Thoracic aorta endothelial cell (primary cell): ENCODE measurements at places on chromosomes 11 and 22. TPM values are rescaled to one million over a fixed set of nuclear protein-coding genes. Genes with fewer than 3 reads are reported as not detected.

The STK33 gene
- total RNA-seq: 0.53 and 1.1 TPM in 2 replicates

The CD82 gene
- total RNA-seq: 12.2 and 12.4 TPM in 2 replicates

The CHRDL2 gene
- total RNA-seq: not detected in 2 replicates

The BET1L gene
- 13.7 and 13.9 TPM in 2 replicates for total RNA-seq

The OR8B8 gene
- not detected in 2 replicates for total RNA-seq

The INSC gene
- total RNA-seq: 0.07 TPM in 1 of 2 replicates, not detected in the other

The OSM gene
- total RNA-seq: not detected in 2 replicates

The TRIM48 gene
- not detected in 2 replicates for total RNA-seq

The ACTN3 gene
- total RNA-seq: under 0.01 TPM in 1 of 2 replicates, not detected in the other

The KCNJ1 gene
- total RNA-seq: under 0.01 TPM in 1 of 2 replicates, not detected in the other

The CCDC88B gene
- total RNA-seq: 1.1 and 1.9 TPM in 2 replicates

The OR5D13 gene
- total RNA-seq: not detected in 2 replicates

The NNMT gene
- 171 and 202 TPM in 2 replicates for total RNA-seq

The STARD10 gene
- 14.1 and 14.4 TPM in 2 replicates for total RNA-seq

The BTG4 gene
- not detected in 2 replicates for total RNA-seq

The DNHD1 gene
- 4.1 and 9.0 TPM in 2 replicates for total RNA-seq
